ENCODE measurements at places on chromosomes 2 and 18. TPM values are rescaled to one million over a fixed set of nuclear protein-coding genes. Genes with fewer than 3 reads are reported as not detected.

SERPINB11 gene
- not detected for total RNA-seq

GYPC gene
- total RNA-seq = not detected

CCT7 gene
- 495 TPM for total RNA-seq

SLC23A3 gene
- total RNA-seq = 2.6 TPM

DYNAP gene
- 0.59 TPM for total RNA-seq

CDK15 gene
- not detected for total RNA-seq

TCF23 gene
- not detected for total RNA-seq

ARHGEF4 gene
- 52.0 TPM for total RNA-seq

MEP1B gene
- not detected for total RNA-seq

- DNase-seq = no peak
Observed at GRCh38 chr2:187959821-187960220, 331.9 kb upstream of the GULP1 start.

- peak; percentile 47 for DNase-seq
Observed at GRCh38 chr2:113105047-113105785, 22.2 kb upstream of the IL1RN start.

- DNase-seq = no peak
Observed at GRCh38 chr2:14530506-14530905, 102.0 kb upstream of the LRATD1 start.

- no peak for DNase-seq
Observed at GRCh38 chr2:219414857-219415256, 3.3 kb upstream of the DES start.

DNA sequence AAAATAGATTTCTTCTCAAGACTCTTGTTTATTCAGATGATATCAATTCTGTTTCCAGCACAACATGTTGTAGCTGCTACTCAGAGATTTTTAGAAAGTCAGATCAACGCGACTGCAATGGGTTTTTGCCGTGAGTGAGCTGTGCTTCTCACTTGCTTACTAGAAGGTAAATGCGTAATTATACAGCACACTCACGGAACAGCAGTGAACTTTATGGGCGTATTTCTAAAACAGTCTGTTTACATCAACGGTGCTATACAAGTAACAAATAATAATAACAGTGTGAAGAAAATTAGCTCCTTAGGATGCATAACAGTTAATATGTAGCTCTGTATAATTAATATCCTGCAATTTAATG, 533.6 kb downstream of the RNF144A start:
- no peak for DNase-seq

DNA sequence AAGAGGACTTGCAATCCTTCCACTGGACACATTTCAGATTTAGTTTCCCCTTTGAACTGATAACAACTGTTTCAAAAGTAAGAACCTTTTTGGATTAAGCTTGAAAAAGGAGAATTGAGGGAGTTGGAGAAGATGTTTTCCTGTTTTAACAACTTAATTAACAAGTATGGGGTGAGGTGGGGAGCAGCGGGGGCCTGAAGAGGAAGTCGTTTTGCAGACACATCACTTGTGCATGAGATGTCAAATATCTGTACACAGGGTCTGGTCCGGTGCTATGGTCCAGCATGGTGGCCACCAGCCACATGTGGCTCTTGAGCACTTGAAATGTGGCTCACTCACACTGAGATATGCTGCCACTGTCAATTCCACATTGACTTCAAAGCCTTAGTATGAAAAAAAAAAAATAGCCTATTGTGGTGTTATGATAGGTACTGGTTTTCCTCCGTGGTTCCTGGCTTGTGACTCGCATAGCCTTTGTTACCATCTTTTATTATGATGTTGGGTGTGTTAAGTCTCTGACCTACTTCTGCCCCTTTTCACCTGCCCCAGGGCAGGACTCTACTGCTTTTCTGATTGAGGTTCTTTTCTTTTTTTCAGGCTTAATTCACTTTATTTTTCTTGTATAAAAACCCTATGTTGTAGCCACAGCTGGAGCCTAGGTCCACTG, 205.5 kb downstream of the BCL2 start:
- no peak for DNase-seq

DNA sequence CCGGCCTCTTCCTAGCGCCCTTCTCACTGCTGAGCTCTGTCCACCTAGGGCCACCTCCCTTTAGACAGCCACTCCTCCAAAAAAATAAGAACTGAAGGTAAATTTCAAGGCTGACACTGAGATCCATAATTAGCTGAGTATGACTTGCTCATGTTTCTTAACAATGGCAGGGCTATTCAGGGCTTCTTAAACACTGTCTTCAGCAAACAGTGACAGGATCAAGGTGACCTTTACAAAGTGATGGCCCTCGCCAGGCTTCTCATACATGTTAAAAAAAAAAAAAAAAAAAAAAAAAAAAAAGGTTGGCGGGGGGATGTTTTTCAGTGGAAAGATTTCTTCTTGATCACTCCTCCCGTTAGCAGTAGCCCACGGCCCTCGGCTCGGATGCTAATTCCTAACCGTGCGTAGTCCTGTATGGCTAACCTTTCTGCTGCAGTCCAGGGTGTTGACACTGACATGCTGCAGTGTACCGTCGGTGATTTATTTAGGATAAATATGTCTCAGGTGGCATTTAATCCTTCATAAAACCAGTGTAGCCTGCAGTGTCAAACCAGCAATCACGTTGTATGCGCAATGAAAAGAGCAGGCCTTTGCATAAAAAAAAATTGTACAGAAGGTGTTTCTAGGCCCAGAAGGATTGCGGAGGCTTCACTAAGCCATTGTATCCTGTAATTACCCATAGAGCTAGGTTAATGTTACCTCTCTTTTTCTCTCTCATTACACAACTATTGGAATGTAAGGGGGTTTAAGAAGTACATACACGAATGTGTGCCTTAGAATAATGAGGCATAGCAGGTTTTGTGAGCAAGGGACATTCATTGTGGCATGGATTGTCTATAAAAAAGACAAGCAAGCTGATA, 142.7 kb downstream of the PTGR3 start:
- DNase-seq = no peak

DNA sequence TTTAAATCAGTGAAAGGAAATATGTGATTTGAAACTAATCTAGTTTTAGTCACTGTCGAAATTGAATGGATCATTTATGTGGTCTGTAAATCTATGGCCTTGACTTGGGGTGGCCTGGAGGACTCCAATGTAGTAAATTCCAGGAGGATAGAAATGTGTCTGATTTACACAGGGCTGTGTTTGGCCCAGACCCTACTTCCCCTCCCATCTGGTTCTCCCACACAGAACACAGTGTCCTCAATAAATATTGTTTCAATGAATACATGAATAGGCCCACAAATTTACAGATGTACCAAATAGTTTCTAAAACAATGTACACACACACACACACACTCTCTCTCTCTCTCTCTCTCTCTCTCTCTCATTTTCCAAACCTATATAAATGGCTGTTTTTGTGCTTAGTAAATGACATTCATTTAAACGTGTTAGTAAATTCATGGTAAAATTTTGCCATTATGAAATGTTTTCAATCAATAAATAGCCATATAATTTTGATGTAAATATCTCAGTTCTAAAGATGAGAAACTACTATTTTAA, 1.9 kb downstream of the CCDC68 start:
- DNase-seq = no peak

- DNase-seq = no peak
Observed at GRCh38 chr2:46226620-46227019, 70.6 kb upstream of the EPAS1 start.

DNA sequence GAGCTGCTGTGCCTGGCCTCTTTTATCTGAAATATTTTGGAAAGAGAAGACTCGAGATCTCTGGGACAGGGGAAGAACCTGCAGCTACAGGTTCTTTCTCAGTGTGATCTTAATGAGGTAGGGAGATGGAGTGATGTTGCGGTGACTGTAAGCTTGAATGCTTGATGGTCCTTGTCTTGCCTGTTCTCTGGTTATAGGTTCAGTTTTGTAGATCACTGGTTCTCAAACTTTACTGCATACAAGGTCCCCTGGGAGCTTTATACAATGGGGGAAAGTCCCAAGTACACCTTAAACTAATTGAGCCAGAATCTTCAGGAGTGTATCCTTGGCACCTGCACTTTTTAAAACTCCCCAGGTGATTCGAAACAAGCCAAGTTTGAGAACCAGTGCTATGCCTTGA, 136.7 kb upstream of the CXCR4 start:
- DNase-seq = no peak

GRCh38 chr2:234404957-234405356, 91.9 kb downstream of the ARL4C start:
- no peak for DNase-seq

DNA sequence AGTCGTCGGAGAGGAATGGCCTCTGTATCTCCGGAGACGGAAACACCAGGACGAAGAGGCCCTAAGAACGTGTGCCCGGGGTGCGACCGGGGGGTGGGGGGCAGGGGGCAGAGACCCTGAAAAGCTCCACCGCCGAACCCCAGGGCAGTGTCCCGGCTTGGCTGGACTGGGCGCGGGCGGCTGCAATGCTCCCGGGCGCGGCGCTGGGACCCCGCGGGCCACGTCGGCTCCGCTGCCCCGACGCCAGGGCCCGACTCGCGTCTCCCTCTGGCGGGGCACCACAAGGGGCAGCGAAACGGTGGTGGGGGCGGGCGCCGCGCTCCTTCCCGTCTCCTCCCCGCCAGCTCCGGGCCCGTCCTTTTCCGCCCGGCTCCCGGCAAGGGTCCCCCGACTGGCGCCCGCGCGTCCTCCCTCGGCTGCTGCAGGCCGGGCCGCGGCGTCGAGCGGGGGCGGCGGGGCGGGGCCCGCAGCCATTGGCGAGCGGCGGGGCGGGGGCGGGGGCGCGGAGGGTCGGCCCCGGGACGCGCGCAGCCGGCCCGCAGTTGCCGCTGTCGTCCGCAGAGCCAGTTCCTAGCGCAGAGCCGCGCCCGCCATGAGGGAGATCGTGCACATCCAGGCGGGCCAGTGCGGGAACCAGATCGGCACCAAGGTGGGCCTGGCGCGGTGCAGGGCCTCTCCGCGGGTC, at the start of gene TUBB6:
TUBB6 (plus strand) TSS at position 541 of the 685 bp plus-strand sequence; CDS start at position 593, 52 bp downstream.
- DNase-seq = peak; percentile 68

- DNase-seq = no peak
Observed at GRCh38 chr2:241811952-241812729, 3.1 kb downstream of the NEU4 start.

DNA sequence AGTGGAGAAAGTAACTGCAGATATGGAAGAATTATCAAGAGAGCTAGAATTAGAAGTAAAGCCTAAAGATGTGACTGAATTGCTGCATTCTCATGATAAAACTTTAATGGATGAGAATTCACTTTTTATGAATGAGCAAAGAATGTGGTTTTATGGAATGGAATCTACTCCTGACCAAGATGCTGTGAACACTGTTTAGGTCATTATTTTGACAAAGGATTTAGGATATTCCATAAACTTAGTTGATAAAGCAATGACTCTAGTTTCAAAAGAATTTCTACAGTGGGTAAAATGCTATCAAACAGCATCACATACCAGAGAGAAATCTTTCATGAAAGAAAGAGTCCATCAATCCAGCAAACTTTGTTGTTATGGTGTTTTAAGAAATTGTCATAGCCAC, 1317.7 kb upstream of the ACVR2A start:
- no peak for DNase-seq

DNA sequence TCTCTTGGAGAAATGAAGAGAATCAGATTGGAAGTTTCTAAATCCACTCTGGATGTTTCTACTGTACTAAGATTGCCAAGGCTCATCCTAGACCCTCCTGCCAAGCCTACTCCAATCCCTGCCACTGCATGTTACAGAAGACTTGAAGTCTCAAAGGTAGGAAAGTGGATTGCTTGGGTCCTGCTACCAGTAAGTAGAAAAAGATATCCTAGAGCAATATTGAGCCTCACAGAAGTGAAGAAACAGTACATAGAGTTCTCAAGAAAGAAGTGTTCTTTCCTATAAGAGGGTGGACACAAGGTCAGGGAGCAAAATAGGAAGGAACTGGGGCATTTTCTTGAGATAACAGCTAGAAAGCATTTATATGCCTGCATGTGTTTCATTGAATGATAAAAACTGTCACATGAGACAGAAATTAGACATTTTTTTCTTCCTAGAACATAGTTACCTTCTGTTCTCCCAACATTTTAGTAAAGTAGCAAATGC, 232.9 kb downstream of the RBM43 start:
- no peak for DNase-seq

DNA sequence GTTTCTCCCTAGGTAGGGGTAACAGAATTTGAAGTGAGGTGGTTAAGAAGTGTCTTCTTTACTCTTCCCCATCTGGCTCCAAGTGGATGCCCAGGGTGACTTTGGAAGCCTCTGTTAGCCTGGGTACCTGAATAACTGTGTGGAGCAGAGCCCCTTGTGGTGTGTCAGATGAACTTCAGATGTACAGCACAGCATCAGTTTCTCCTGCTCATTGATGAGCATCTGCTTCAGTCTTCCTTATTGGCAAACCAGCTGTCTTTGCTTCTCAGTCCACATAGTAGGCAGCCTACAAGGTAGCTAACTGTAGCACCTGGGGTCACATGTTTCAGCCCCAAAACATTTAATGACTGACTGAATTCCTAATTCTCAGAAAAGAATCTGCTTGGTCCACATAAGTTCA, 56.2 kb upstream of the ATP8B1 start:
- DNase-seq = peak; percentile 56

Measured in MCF 10A (cell line).